ENCODE measurements at places on chromosomes 12 and 14. TPM values are rescaled to one million over a fixed set of nuclear protein-coding genes. Genes with fewer than 3 reads are reported as not detected.

CCER1 gene
- total RNA-seq = not detected

LMNTD1 gene
- not detected for total RNA-seq

TMEM63C gene
- not detected for total RNA-seq

GDF3 gene
- not detected for total RNA-seq

CSRP2 gene
- 28.8 TPM for total RNA-seq

CCDC38 gene
- not detected for total RNA-seq

CBLN3 gene
- 1.9 TPM for total RNA-seq

IGF1 gene
- 165 TPM for total RNA-seq

ADAM21 gene
- total RNA-seq = not detected

BHLHE41 gene
- total RNA-seq = 4.6 TPM

ART4 gene
- total RNA-seq = 1.9 TPM

FAIM2 gene
- 6.1 TPM for total RNA-seq

HOXC6 gene
- total RNA-seq = 1.5 TPM

KRT78 gene
- total RNA-seq = not detected

FBLN5 gene
- total RNA-seq = 177 TPM

PSME1 gene
- total RNA-seq = 94.8 TPM

NPFF gene
- total RNA-seq = not detected

CLEC6A gene
- total RNA-seq = not detected

SLC5A8 gene
- total RNA-seq = not detected

GUCY2C gene
- total RNA-seq = not detected

SLC39A9 gene
- total RNA-seq = 80.7 TPM

C12orf75 gene
- total RNA-seq = 4.0 TPM

HOXC9 gene
- 0.44 TPM for total RNA-seq

MIP gene
- total RNA-seq = not detected

CLEC12A gene
- total RNA-seq = 0.75 TPM

FZD10 gene
- 0.84 TPM for total RNA-seq

RILPL2 gene
- 9.5 TPM for total RNA-seq

METAP2 gene
- total RNA-seq = 59.5 TPM

DICER1 gene
- 137 TPM for total RNA-seq

MYRFL gene
- total RNA-seq = not detected

ACOT6 gene
- 0.63 TPM for total RNA-seq

FOXN4 gene
- not detected for total RNA-seq

ISM2 gene
- 2.3 TPM for total RNA-seq

PA2G4 gene
- 106 TPM for total RNA-seq

PITPNM2 gene
- 10.2 TPM for total RNA-seq

KCNK13 gene
- not detected for total RNA-seq

ATP23 gene
- 18.3 TPM for total RNA-seq

EML5 gene
- 0.38 TPM for total RNA-seq

UNC79 gene
- total RNA-seq = 0.19 TPM

SAMD4A gene
- 33.9 TPM for total RNA-seq

OLR1 gene
- 0.19 TPM for total RNA-seq

KCNA5 gene
- total RNA-seq = 1.3 TPM

IFI27L1 gene
- 15.0 TPM for total RNA-seq

DBX2 gene
- 0.12 TPM for total RNA-seq

ST8SIA1 gene
- total RNA-seq = 7.1 TPM

DHH gene
- total RNA-seq = 1.6 TPM

LGMN gene
- 161 TPM for total RNA-seq

TEX52 gene
- total RNA-seq = not detected

CEP83 gene
- total RNA-seq = 11.0 TPM

SRGAP1 gene
- total RNA-seq = 69.1 TPM

PRH2 gene
- not detected for total RNA-seq

DENND5B gene
- 15.8 TPM for total RNA-seq

WNT5B gene
- total RNA-seq = 3.9 TPM

MSI1 gene
- total RNA-seq = not detected
